ENCODE measurements at places on chromosomes 16 and 17.

DNA sequence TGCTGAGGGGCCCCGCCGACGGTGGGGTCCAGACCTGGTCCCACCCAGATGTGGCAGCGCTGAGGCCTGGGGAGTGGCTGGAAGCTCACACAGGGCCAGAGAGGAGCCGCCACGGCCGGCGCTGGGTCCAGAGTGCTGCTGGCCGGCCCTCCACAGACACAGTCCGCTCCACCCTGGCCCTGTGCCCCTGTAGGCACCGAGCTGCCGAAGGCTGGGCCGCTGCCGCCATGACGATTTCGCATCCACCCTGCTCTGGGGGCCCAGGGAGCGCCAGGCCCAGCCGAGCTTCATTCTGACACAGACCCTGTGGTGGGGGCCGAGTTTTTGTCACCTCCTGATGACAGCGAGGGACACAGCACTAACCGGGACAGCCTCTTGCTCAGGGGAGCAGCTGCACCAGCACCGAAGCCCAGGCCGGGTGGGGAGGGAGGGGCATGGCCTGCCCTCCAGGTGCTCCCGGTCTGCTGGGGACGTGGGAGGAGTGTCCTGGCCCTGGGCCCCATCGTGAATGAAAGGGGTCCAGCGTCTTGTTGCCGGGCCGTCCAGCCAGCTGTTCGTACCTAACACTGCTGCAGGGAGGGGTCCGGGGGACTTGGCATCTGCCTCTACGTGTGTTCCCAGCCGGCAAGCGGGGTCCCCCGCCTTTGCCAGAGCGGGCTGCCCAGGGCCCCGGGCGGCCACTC lies 27.1 kb upstream of the SSTR5 start:
- no peak for DNase-seq

DNA sequence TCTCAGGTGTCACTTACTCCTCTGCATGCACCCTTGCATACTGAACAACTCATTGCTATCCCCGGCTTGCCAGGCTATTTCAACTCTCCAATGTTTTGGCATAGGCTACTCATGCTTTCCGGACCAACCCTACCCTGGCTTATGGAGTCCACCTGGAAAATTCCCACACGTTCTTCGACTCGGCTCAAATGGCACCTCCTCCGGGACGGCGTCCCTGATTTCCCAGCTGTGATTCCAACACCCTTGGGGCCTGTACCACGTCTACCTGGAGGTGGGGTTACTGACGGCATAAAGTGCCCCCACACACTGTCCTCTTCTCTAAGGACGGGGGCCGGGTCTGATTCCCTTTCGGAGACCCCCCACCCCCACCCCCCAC lies 498 bp downstream of the SMYD4 start:
- no peak for DNase-seq

GRCh38 chr16:1335211-1335971 lies 1.9 kb downstream of the BAIAP3 start:
- no peak for DNase-seq

- DNase-seq = no peak
Observed at GRCh38 chr17:61511480-61512182, 59.4 kb downstream of the TBX4 start.

GRCh38 chr17:42271006-42271778 lies 5.0 kb downstream of the STAT5B start:
- no peak for DNase-seq

DNA sequence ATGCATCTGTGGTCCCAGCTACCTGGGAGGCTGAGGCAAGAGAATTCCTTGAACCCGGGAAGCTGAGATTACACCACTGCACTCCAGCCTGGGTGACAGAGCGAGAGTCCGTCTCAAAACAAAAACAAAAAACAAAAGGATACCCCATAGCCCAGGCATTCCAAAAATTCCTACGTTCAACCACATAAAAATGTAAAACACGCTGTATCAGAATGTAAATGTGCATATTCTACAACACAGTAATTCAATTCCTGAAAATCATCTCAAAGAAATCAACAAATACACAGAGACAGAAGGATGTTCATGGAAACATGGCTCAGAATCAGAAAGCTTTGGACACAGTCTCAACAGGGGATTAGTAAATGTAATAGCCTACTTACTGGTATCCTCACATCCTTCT lies 33.0 kb downstream of the COG7 start:
- no peak for DNase-seq

DNA sequence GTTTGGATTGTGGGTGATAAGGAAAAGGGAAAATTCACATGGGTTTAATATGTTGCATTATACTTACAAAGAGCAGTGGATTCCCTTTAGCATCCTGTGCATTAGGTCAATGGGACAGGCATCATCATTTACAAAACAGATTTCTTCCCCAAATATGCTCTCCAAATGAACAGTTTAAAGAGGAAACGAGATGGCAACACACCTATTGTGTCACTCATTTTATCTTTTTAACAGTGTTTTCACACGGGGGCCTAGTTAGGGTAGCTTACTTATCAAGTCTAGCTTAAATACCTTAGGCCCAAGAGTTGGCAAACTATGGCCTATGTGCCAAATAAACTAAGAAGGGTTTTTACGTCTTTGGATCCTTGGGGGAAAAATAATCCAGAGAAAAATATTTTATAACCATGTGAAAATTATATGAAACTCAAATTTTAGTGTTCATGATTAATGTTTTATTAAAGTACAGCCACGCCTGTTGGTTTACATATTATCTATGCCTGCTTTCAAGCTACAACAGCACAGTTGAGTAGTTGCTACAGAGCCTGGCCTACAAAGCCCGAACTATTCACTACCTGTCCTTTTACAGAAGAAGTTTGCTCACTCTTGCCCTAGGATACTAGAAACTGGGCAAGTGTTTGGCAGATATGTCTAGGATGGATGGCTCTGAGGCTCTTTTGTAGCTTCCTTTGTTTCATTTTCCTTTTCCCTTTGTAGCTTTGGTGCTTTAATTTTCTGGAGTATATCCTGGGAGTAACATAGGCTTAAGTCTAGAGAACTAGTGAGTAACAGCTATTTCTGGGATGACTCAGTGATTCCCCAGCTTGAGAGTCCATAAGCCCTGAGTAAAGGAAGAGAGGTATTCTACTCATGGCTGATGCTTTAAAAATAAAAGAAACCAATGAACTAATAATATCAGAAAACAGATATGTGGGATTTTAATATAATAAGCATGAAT lies 12.4 kb downstream of the NUP93 start:
- DNase-seq = no peak

DNA sequence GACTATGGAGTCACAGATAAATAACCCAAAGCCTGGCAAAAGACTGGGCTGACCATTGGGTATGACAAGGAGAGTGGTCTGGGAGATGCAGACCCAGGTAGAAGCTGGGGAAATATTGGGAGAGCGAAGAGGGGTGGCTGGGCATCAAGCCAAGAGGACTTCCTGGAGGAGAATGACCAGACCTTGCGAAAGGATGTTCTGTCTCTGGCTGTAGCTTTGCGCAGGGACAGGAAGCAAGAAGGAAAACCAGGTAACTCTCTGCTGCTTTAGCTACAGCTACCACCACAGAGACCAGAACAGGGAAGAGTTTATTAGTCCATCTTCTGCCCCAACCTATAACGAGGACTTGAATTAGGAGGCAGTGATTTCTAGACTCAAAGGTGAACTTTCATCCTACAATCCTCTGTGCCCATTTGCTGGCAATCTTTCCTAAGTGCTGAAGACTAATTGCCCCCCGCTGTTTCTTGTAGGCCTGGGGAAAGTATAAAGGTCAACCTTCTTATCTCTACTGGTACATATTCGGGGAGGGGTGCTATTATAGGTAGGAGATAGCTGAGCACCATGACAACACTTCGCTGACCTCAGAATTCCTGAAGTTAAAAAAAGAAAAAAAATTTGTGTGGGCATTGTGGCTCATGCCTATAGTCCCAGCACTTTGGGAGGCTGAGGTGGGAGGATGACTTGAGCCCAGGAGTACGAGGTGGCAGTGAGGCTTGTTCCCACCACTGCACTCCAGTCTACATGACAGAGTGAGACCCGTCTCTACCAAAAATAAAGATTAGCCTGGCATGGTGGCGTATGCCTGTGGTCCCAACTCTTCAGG lies 19.1 kb upstream of the KIFC3 start:
- DNase-seq = no peak

- DNase-seq = peak; percentile 69
Observed at GRCh38 chr16:1871974-1872635, at the start of gene MEIOB. TSS of gene MEIOB (minus strand) at chr16:1872164. CDS start at chr16:1868175, 3,989 bp downstream.

DNA sequence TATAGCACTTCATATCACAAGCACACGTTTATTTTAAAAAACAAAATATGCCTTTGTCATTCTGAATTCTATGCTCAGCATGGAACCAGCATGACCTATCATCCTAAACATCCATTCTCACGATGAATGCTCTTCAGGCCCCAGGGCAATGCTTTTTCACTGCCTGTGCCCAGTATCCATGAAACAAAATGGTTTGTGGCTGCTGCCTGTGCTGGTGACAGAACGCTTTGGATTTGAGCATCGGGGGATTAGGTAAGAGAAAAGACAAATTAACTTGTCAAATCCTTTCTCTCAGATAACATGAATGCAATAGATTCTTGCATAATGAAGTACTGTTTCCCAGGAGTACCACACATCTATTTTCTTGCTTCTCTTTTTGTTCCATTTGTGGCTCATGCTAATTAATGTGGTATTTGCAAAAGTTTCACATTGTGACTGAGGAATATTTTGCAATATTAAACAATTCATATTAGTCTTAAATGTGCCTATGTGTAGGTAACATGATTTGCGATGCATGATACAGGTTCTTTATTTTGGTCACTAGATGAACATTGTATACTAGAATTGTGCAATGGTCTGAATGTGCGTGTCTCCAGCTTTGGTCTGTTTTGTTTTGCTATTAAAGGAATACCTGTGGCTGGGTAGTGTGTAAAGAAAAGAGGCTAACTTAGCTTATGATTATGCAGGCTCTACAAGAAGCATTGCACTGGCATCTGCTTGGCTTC lies 25.8 kb upstream of the SRSF1 start:
- no peak for DNase-seq

DNA sequence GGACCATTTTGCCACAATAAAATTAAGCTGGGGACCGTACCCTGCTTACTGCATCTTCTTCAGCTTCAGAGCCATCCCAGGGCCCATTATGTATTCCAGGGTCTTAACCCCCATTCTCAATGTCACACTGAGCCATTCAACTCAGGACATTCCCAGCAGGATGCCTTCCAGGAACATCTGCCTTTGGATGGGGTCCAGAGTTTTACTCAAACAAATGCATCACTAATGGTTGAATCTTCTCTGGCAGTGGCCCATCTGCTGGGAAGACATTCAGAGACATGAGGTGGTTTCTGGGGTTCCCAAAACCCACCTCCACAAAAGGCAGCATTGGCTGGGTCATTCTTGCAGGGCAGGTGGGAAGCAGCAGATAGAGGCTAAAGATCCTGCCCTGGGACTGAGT lies 3.4 kb upstream of the SEC14L5 start:
- DNase-seq = no peak

DNA sequence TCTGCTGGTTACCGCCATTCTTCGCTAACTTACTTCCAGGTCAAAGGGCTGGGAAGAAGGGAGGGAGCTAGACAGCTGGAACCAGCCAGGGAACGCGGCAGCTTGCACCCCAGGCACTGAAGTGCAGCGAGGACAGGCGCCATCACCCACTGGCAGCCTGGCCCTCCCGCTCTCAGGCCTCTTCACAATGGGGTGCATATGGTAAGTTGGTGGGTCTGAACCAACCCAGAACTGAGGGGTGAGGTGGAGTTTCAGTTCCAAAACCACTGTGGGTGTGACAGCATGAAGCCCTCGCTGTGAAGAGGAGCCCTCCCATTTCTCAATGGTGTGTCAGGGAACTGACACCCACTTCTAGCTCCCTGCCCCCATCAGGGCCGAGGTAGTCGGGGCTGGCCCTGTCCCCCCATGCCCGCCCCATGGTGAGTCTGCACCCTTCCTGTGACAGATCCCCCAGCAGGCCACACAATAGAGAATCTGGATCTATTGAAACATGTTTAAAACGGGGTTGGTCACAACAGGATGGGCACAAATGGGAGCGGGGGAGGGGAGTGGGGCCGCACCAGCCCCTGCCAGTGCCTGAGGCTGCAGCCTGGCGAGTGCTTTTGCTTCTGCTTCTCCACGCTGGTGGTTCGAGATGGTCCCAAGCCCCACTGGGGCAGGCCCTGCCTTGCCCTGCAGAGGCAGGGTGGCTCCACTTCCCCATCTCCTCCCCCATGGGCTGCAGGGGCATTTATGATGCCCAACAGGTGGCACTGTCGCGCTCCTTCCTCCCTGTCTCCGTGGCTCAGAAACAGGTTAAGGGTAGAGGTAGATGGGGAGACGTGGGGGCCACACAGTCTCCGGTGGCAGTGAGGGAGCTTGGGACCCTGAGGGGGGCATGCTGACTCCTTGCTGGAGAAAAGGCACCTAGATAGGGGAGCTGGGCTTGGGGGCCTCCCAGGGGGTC lies 2.3 kb downstream of the LIMD2 start:
- DNase-seq = peak; percentile 83

GRCh38 chr16:87132361-87133014 lies 184.7 kb downstream of the C16orf95 start:
- DNase-seq = no peak

GRCh38 chr16:10738231-10739077 lies 5.2 kb upstream of the NUBP1 start:
- DNase-seq = peak; percentile 64

DNA sequence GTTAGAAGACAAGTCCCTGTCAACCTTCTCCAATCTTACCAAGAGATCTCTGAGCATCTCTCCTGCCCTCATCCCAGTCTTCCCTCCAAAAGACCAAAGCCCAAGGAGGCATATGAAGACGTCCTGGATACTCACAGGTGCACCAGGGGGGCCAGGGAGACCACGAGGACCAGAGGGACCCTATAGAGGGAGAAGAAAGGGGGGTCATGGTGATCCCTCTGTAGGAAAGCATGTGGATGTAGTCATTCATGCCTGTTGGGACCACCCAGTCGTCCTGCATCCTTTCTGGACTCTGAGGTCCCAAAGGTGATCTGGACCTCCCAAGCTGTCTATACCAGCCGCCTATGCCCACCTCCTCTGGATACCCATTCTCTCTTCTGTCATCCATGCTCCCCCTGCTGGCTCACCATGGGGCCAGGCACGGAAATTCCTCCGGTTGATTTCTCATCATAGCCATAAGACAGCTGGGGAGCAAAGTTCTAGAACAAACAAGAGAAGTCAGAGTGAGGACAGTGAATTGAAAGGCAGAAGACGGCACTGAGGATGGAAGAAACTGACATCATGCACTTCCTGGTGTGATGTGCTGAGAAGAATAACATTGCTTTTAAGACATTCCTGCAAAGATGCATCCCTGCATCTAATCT lies 3.3 kb downstream of the COL1A1 start:
- DNase-seq = peak; percentile 70

GRCh38 chr17:47888293-47888692 lies 7.7 kb upstream of the SP2 start:
- no peak for DNase-seq
